ENCODE measurements at places on chromosomes 3 and 15.

- DNase-seq = no peak
Measured at GRCh38 chr15:72751751-72752455, 31.7 kb downstream of the ADPGK start.

- no peak for DNase-seq
Measured at GRCh38 chr3:146177519-146177918, 16.5 kb upstream of the PLOD2 start.

DNA sequence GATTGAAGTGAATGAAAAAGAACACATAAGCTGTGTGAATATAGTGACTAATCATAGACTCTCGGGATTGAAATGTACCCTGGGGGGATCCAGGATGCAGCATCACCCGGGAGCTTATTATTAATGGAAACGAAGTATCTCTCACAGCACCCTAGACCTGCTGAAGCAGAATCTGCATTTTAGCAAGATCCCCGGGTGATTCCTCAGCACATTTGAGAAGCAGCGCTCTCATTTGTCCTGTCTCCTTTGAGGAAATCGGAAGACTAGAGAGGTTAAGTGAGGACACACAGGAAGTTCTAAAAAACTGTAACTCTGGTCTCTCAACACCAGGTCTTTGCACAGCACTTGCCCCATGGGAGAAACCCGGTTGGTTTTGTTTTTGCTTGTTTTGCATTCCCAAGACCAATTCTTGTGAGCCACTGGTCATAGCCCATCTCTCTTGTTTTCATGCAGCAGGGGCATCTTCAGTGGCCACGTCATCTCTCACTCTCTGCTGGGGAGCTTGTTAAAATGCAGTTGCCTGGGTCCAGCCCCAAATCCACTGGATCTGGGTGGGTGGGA, 30.2 kb downstream of the ZNF710 start:
- no peak for DNase-seq

- no peak for DNase-seq
Measured at GRCh38 chr3:189589179-189589569, 42.0 kb upstream of the TP63 start.

GRCh38 chr3:37544869-37545352, 316.8 kb upstream of the CTDSPL start:
- DNase-seq = no peak

GRCh38 chr15:32994810-32995424, 199.6 kb downstream of the FMN1 start:
- DNase-seq = no peak

- DNase-seq = no peak
Measured at GRCh38 chr15:80177156-80177555, 24.4 kb downstream of the FAH start.

DNA sequence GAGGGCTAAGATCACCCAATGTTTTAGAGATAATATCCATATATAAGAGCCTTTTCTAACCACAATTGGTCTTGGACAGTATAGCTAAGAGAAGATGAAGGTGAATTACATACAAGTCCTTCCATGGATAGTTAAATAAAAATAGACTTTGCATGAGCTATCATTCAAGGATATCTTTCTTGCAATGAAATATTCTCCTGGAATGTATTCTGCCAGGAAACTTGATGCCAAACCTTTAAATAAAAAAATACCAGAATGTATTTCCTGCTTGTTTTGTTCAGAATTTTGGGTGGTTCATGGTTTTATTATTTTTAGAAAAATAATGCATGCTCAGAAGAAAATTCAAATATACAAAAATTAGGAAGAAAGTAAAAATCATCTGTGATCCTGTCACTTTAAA, 88.8 kb upstream of the PPIB start:
- DNase-seq = no peak

DNA sequence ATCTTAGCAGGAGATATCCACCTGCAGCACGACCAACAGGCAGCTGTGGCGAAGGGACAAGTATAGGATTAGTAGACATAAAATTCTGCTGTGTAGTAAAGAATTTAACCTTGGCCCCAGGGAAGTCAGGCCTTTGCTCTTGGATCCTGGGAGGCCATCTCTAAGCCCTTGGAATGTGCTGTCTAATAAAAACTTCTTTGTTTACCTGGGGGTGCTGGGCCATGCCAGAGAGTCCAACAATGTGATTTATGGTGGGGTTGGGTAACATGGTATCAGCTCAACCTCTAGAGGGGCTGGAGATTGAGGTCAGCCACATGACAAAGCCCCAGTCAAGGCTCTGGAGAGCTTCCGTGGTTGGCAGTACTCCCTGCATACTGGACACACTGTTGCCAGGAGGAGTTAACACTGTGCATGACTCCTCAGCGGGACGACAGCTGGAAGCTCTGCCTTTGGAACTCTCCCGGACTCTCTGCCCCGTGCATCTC, 52.4 kb downstream of the HEG1 start:
- DNase-seq = no peak

- DNase-seq = no peak
Measured at GRCh38 chr3:56137415-56137814, 330.9 kb downstream of the ERC2 start.

DNA sequence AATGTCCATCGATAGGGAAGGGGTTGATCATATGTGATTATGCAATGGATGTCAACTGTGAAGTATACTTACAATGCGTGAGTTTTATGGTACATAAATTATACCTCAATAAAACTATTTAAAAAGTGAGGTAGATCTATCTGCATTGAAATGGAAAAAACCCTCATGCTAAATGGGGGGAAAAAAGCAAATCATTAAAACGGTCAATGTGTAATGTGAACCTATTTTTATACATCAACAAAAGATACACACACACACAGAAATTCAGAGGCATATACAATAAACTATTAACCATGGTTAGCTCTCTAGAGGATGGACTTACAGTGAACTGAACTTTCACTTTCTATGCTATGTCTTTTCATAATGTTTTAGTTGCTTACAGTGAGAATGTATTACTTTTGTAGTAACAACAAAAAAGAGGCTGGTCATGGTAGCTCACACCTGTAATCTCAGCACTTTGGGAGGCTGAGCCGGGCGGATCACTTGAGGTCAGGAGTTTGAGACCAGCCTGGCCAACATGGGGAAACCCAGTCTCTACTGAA, 23.1 kb downstream of the STIMATE start:
- DNase-seq = no peak

- no peak for DNase-seq
Measured at GRCh38 chr3:58704745-58705144, 38.2 kb upstream of the FAM3D start.

GRCh38 chr3:58013973-58014649, 5.9 kb downstream of the FLNB start:
- no peak for DNase-seq

GRCh38 chr3:46200211-46200610, 7.9 kb downstream of the CCR1 start:
- no peak for DNase-seq

DNA sequence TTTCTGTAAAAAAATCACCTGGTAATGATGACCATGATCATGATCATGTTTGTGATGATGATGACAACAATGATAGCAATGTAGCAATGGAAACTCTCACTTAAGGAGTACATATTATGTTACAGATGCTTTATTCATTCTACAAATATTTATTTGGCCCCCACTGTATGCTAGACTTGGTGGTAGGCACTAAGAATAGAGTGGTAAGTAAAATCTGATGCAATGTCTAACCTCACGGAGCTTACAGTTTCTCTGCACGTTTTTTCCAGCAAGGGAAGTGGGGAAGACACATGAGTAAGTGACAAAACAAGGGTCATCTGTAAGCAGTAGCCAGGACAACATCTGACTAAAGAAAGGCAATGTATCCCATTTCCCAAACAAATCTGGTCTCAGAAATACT, 199.4 kb upstream of the MRPL3 start:
- no peak for DNase-seq

DNA sequence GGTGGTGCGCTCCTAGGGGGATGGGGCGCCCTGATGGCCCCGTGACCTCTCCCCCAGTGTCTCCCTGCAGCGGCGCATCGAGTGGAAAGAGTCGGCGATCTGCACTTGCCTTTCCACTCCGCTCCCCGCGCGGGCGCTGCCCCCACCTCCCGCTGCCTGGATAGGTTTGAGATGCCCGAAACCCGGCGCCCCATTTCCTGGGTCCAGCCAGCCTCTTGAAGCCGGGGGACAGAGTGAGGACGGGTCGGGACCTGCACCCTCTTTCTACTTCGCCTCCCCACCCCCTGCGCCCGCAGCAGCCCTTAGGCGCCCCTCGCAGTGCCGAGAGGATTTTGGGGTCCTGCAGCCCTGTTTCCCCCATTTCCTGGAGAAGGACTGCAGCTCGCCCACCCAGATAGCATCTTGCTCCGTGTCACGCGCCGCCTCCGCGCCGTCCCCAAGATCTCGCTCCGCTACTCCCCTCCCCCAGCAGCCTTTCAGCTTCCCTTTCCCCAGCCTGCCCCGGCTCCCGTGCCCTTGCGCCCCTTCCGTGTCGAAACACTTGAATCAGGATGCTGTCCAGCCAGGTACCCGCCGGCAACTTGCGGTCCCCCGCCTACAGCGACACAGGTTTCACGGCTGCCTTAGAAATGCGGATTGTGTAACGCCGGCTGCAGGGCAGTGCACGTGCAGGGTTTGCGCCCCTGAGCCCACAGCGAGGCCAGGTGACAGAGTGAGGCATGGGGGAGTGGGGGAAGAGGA, 519 bp downstream of the ABHD6 start:
- no peak for DNase-seq

DNA sequence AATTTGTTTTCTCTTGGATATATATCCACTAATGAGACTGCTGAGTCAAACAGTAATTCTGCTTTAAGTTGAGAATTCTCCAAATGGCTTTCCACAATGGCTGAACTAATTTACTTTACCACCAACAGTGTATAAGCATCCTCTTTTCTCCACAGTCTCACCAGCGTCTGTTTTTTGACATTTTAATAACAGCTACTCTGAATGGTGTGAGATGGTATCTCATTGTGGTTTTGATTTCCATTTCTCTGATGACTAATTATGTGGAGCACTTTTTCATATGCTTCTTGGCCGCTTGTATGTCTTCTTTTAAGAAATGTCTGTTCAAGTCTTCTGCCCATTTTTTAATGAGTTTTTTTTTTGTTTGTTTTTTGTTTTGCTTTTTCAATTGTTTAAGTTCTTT, 206.2 kb downstream of the CTNNB1 start:
- no peak for DNase-seq

DNA sequence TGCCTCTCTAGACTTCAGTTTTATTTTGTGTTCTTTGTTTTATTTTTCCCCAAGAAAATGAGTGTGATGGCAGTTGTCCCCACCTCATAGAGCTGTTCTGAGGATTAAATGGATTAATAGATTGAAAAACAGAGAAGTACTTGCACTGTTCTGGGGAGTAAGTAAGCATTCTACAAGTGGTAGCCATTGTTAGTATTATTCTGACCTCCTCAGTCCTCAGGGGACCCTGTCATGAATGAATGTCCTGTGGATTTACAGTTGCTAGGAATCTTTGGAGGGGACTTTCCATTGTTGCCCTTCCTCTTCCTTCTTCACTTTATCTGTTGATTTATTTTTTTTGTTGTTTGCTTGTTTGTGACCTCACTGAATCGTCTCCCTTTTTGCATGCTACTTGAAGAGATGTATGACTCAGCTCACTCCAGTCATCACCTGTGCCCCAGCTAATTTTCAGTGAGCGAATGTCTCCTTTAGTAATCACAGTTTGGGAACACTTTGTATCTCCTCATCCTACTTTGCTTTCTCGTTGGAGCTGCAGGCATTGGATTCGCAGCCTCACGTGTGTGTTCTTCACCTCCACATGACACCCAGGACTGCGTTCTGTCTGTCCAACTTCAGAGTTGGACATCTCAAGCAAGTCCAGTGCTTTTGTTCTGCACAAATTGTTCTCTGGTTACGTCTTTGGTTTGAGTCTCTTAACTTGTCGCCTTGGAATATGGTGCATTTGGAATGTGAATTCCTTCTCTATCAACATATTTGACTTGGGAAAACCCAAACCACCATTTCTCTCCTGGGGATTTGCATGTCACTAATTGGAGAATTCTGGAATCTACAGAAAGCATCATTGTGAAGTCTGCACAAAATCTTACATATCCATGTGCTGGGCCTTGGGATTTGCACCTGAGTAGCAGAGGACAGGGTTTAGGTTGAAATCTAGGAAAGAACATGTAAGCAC, 54.5 kb downstream of the LRTM1 start:
- no peak for DNase-seq

DNA sequence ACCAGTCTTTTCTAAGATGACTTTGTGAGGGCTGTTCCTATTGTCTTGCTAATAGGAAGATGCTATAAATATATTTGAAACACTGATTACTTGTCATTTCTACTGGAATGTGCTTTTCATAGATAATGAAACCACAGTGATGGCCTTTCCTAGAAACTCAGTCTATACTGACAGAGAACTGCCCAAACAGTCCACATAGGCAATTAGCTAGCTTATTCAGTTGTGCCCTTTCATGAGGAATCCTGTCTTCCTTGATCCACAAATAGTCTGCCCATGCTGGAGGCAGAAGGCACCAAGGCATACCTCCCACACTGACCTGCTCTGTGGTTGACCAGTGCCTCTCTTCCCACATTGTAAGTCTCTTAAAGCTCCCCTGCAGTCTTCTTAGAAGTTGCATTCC, 135.9 kb downstream of the CMSS1 start:
- DNase-seq = no peak

DNA sequence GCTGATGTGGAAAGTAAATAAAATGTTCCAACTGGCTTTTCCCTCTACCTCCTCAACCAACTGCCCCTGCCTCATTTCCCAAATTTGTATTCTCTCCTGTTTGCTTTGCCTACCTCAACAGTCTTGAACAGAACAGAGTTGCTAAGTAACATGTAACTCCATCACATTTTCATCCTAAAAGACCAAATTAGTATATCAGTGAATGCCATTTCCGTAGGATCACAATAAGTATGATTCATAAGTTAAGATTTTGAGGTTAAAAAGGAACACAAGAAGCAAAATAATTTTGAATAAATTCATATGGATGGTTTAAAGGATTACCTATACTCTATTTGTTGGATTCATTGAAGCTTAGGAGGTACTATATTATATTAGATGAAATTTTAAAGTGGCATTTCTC, 154.9 kb downstream of the ECT2 start:
- DNase-seq = no peak

DNA sequence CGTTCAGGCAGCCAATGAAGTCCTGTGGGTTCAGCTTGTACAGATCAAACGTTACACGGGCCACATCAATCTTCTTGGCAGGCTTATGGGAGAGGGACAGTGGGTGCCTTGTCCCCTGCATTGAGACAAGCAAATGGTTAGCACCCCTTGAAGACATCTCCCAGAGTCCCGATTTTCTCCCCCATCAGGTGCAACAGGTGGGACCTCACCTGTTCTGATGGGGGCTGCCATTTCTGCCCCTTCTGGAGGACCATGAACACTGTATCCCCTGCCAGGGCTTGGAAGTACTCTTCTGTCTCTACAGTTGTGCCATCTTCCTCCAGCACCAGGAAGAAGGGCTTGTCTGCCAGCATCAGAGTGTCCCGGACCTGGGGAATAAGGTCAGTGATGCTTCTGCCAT, 10.1 kb downstream of the CIDEC start:
- no peak for DNase-seq

GRCh38 chr3:123582315-123582714, 2.5 kb downstream of the HACD2 start:
- no peak for DNase-seq

DNA sequence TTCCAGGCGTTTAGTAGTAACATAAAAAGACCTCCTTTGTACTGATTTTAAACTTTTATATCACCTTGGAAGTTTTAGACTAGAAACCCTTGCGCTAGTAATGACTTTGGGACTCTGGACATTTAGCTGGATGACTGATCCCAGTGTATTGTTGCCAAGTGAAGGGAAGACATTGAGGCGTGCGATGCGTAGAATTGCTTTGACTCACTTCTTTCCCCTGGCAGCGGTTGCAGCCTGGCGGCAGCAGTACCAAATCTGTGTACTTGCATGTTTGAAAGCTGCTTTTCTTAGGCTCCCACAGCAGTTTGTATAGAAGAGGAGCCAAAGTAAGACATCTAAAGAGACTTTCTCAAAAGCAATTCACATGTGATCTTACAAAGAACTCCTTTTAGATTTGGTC, 151.6 kb downstream of the BBX start:
- DNase-seq = no peak

Measured in stimulated activated CD8-positive, alpha-beta memory T cell treated with anti-CD3 and anti-CD28 coated beads, Interleukin-15, amount 100 ng/mL, for 4 hours (primary cell).